Panc1 (cell line): ENCODE measurements at places on chromosomes 2 and 18. TPM values are rescaled to one million over a fixed set of nuclear protein-coding genes. Genes with fewer than 3 reads are reported as not detected.

Gene IL18R1
- 0.08 TPM for total RNA-seq

- no peak for DNase-seq
- peaks cover 5% of the 10 kb centered on the region; the same call in 1 of the 2 replicates for H3K36me3 ChIP-seq
- no peak overlapping the region for H3K27ac ChIP-seq
- no peaks in the 10 kb centered on the region for H3K4me1 ChIP-seq
- no peak overlapping the region for H3K4me3 ChIP-seq
Measured at GRCh38 chr2:96727431-96727830, 12.4 kb downstream of the LMAN2L start.

DNA sequence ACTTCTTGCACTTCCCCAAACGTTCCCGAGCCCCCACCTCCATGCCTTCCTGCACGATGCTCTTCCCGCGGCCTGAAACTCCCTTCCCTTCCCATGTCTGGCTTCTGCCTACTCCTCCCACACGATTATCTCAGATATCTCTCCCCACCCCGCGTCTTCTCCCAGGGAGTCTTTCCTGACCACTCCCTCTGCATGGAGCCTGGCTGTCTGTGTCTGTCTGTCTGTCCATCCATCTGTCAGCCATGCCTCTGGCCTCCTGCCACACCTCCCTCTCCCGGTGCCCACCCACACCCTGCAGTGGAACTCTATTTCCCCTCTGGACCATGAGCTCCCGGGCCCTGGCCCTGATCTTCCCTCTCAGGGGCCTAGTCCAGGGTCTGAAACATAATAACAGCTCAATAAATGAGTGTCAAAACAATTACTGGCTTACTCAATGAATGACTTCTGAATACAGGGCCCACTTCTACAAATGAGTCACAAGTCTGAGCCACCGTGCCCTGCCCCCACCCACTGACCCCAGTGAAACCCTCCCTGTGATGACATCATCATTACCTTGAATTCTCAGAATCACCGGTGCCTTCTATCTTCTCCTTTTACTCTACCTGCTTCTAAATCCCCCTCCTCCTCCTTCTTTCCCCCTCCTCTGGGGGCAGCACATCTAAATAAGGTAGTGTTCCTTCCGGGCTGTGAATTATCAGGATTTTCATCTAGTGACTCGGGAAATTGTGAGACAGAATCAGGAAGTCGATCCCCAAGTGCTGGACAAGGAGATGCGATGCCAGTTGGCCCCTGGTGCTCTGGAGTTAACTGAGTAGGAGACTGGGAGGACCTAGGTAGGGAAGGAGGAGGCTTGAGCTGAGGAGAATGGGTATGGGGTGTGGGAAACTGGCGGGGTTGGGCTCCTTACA, 46.1 kb upstream of the PLB1 start:
- H3K4me1 ChIP-seq, result peaks cover 5% of the 10 kb centered on the region; the same call in 1 of the 2 replicates
- no peaks in the 10 kb centered on the region for H3K36me3 ChIP-seq
- H3K4me3 ChIP-seq, result no peak overlapping the region
- H3K27ac ChIP-seq, result no peak overlapping the region
- DNase-seq, result no peak
- H3K27me3 ChIP-seq, result no peaks in the 10 kb centered on the region

- no peaks in the 10 kb centered on the region for H3K36me3 ChIP-seq
- no peak within 1 kb of the TSS for H3K4me3 ChIP-seq
- DNase-seq, result no peak
- H3K27me3 ChIP-seq, result 0 out of 2 replicates have a peak, but pooled peaks cover 3% of the 10 kb centered on the region
- H3K4me1 ChIP-seq, result no peaks in the 10 kb centered on the region
Measured at GRCh38 chr2:218125626-218126080, at the start of gene CXCR2. CXCR2 (plus strand) TSS chr2:218126028; CDS start chr2:218134802, 8,774 bp downstream.

Gene ALPG
- 65.3 TPM for total RNA-seq

- no peaks in the 10 kb centered on the region for H3K4me1 ChIP-seq
- DNase-seq, result no peak
- H3K4me3 ChIP-seq, result no peak overlapping the region
- H3K27me3 ChIP-seq, result no peaks in the 10 kb centered on the region
Measured at GRCh38 chr2:85394261-85394681, 15.9 kb downstream of the CAPG start.

GRCh38 chr2:30714811-30715709, 92.2 kb downstream of the CAPN13 start:
- H3K27ac ChIP-seq, result no peak overlapping the region
- no peak overlapping the region for H3K4me3 ChIP-seq
- 0 out of 2 replicates have a peak, but pooled peaks cover 2% of the 10 kb centered on the region for H3K27me3 ChIP-seq
- H3K36me3 ChIP-seq, result no peaks in the 10 kb centered on the region

Gene DYNAP
- total RNA-seq, result not detected
